ENCODE measurements at places on chromosomes 7 and 10.
A peak's percentile ranks its signal among the peaks of the same experiment; 100 is the strongest.

DNA sequence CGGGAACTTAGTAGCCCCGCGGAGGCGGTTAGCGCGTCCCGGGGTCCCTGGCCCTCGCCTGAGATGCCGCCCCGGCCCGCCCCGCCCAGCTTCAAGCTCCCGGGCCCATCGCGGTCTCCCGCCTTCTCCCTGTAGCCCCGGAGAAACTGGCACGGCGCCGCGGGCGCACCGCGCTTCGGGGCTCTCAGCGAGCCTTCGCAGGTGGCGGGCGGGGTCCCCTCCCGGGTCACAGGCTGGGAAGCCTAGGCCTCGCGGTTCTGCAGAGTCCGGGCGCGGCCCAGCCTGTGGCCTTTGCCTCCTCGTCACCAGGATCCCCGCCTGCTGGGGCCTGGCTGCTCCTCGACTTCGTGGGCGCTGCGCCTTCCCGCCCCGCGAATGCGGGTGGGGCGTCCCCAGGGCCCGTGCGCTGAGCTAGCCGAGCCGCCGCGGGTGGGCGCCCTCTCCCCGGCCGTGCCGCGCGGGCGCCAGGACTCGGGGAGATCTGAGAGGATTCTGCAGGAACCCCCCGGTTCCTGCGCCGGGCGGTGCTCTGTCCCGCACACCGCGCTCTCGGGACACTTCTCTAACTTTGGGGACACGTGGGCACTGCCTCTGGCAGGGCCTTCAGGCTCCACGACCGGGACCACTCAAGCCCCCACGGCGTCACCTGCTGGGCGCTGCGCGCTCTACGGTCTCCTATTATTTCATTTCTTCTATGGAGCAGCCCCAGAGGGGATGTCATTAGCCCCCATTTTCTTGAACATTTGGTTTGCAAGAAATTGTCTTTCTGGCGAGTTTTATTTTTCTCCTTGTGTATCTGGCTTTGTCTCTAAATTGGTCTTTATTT lies 682 bp upstream of the RGS10 start:
- DNase-seq = peak; percentile 39

DNA sequence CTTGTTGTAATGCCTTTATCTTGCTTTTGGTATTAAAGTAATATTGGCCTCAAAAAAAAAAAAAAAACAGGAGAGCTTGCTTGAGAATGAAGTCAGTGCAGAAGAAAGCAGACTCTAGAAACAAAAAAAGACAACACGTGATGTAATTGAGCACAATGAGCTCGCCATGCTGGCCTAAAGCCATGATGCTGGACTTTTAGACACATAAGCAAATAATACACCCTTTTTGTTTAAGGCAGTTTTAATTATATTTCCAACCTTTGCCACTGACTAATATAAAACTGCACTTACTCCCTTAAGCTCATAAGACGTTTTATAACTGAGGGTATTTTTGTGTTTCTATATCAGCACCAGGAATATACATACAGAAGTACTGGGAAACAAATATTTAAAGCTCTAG lies 798.3 kb downstream of the KCNMA1 start:
- no peak for DNase-seq

- DNase-seq = no peak
Observed at GRCh38 chr7:102934701-102935100, 21.9 kb downstream of the LRRC17 start.

DNA sequence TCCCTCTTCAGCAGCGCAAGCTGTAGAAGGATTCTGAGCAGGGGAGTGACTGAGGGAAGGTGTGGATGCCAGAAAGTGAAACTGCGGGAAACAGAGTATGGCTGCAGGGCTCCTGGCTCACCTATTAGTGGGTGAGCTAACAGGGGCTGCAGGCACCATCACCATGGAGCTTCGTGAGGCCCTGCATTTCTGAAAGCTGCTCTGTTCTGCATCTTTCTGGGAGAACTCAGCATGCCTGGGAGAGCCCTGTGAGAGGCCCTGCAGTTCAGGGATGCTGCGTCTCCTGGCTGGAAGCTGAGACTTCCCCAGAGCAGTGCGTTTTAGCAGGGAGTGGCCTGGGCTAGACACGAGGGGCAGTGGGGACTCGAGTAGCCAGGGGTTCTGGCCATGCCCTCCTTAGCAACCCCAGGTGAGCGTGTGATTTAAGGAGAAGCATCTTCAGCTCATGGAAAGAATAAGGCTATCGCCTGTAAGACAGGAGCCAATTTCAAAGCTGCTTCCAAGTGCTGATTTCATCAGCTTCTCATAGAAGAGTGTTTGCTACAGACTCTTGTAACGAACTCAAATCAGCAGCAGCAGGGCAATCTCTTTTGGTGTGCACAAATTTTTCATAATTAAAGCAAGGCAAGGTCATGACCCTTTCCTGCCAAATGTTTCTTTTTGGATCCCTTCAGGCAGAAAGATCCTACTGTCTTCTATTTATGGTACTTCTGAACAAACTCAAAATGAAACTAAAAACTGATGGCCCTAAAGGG lies 293.6 kb upstream of the ZNF32 start:
- DNase-seq = no peak

DNA sequence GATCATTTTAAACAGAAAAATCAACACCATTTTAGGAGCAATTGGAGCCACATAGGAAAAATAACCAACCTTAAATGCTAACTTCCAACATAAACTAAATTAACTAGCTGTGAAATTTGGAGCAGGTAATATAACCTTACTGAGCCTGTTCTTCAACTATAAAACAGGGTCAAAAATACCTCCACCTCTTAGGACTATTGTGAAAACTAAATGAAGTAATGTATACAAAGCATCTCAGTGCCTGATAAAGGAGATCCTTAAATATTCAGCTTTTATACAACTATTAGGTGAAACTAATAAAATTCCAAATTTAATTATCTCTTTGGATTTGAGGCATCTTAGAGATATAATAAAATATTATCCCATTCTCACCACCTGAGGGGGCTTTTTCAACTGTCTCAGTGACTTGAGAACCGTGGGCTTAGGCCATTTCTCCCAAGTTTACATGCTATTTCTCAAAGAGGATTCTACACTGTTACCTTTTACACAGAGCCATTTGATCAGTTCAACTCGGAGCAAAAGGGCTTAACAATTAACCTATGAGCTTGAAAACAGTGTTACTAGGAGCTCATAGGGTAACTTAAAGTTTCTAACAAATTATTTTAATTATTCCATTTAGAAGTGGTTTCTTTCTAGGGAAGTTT lies 165.0 kb upstream of the ASAH2 start:
- DNase-seq = no peak

- DNase-seq = no peak
Observed at GRCh38 chr7:43869867-43870240, 537 bp upstream of the MRPS24 start.

- peak; percentile 13 for DNase-seq
Observed at GRCh38 chr10:101397140-101397539, 43.2 kb downstream of the BTRC start.

DNA sequence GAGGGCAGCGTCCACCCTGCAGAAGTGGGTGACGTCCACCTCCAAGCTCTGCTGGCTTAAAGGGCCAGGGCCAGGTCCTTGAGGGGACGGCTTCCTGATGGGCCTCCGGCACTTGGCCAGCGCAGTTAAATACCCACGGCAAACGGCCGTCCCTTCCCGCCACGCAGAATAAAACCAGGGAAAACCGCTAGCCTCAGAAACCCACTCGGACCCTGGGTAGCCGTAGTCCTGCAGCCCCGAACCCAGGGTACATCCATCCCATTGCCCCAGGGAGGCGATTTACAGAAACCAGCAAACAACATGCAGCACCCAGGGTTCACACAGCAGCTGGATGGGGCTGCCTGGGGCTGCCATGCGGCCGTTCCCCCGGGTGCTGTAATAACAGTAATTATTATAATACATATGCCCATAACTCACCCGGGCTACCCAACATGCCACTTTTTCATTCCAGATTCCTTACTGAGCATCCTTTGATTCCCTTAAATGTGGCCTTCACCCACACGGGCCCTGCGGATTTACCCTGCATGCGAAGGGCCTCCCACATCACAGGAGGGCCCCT lies 81.5 kb upstream of the PDGFA start:
- no peak for DNase-seq

DNA sequence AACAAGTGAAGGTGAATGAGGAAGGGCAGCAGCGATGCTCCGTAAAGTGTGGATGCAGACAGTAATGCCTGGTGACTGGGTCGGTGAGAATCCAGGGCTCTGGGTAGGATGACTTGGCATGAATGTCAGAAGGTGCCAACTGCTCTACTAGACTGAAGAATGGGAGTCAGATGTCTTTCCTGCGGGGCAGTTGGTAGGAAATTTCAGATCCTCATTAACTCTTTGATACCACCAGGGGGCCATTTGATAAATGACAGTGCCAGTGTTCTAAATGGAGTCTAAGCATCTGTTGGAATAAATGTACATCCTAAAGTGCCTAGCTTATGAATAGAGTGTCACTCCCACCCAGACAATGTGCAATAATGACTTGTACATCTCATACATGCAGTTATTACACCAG lies 462.0 kb downstream of the GRM8 start:
- no peak for DNase-seq

GRCh38 chr10:94210440-94211168 lies 152.1 kb downstream of the NOC3L start:
- no peak for DNase-seq

DNA sequence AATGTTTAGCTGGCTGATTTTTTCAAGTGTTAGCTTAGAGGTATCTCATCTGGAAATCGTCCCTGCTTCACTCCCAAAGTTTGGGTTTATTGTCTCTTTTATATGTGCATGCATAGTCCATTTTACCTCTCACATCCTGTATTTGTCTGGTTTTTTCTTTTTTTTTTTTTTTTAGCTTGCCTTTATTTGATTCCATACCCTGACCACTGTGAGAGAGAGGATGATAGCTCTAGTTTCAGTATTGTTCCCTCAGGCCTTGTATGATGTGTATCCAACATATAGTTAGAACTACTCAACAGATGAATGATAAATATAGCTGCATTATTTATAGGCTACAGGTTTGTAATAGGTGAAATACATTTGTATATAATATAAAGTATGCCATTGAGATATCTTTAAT lies 29.9 kb downstream of the PCGF5 start:
- no peak for DNase-seq

GRCh38 chr7:20200361-20200760 lies 16.8 kb downstream of the MACC1 start:
- DNase-seq = no peak

- DNase-seq = no peak
Observed at GRCh38 chr7:27641581-27642230, 21.0 kb downstream of the HIBADH start.

DNA sequence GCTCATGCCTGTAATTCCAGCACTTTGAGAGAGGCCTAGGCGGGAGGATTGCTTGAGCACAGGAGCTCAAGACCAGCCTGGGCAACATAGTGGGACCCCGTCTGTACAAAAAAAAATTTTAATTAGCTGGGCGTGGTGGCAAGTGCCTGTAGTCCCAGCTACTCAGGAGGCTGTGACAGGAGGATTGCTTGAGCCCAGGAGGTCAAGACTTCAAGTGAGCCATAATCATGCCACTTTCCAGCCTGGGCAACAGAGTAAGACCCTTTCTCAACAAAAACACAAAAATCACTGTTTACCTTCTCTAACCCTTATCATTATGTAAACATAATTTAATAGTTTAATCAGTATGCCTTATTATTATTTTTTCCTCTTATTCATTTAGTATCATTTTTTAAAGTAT lies 44.5 kb downstream of the GBF1 start:
- no peak for DNase-seq

DNA sequence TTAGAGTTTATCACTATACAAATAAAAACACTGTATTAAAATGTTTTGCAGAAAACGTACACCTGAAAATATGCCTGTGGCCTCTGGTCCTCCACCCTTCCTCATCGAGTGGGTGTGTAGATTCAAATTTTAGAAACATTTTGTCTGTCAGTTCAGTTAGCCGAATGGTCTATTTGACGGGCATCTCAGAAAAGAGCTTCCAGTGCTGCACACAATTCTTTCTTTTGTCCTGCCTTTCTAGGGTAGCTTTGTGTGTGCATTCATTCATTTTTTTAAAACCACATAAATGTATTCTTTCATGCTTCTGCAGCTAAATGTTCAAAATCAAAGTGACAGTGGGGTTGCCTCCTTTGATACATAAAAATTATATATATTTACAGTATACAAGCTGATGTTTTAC lies 46.8 kb downstream of the GNAI1 start:
- DNase-seq = no peak

GRCh38 chr10:47423476-47423875 lies 39.4 kb upstream of the ZNF488 start:
- DNase-seq = no peak

GRCh38 chr7:99806839-99807478 lies 20.9 kb upstream of the CYP3A43 start:
- no peak for DNase-seq

DNA sequence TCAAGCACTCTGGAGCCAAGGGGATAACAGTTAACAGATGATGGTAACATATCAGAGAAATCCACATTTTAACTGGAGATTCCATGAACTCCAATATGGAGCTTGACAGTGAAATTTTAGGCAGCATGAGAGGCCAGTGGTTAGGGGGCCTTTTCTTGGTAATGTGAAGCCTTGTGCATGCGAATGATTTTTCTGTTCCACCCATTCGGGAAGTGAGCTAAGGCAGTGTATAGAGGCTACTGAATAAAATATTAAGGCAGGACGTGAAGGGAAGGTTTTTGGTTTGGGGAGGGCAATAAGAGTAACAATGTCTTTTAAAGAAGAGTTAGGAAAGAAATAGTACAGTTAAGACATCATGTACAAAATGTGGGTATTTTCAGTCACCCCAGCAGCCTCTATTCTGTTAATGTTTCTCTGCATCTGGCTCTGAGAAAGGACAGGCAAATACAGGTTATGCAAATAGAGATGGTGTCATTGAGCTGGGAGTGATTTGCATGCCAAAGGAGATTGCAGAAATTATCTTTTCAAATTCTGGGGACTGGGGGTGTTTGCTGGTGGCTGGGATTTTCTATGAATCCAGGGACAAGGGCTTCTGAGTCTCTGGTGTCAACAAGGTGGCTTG lies 6.8 kb upstream of the TAS2R60 start:
- no peak for DNase-seq

- DNase-seq = no peak
Observed at GRCh38 chr10:47225928-47226645, 73.9 kb upstream of the GDF10 start.

DNA sequence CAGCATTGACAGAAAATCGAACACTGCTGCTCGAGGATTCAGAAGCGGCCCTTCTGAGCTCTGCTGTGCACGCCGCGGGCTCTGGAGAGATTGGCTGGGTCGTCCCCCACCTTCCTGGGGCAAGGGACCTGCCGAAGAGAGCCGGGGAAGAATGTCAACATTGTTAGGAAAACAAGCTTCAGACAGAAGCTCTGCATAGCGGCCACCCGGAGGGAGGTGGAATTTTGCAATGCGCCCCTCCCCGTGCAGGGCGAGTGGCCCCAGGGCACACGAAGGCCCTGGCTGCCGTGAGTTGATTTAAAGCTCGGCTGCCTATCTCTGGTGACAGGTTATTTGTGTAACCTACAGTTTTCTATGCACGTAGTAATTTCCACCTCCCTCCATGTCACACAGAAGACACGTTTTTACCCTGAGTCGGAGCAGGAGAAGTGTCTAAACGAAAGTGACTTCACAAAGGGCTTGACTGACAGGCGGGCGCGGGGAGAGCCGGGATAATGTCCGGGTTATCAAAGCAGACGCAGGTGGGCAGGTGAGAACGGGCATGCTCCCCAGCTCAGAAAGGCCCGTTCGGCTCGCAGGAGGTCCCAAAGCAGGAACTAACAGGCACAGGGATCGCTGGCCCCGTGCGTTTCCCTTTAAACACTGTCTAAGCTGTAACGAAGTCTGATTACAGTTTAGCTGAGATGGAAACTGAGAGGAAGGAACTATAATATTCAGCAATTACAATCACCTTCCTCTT lies 84.6 kb downstream of the PDGFA start:
- no peak for DNase-seq
